ENCODE measurements at places on chromosomes 7 and 10.
A peak's percentile ranks its signal among the peaks of the same experiment; 100 is the strongest.

DNA sequence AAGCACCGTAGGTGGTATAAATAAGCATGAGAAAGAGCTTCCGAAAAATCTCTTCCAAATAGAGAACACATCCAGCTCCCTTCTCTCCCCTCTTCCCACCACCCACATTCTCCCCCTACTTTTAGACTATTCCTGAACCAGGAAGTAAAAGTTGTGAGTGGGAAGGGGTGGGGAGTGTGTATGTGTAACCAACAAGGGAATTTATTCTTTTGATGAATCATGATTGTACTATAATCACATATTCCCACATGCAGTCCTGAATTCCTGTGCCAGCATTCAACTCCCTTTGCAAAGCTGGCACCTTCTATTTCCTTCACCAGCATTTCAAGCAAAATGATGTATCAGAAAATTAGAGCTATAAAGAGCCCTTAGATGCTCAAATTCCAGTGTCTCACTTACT is 230.6 kb upstream of the CHRM2 start:
- no peak for DNase-seq

GRCh38 chr10:102777711-102778453 is 34.1 kb downstream of the WBP1L start:
- DNase-seq, result no peak

- no peak for DNase-seq
These were observed 167.9 kb upstream of the ZMIZ1 start for GRCh38 chr10:78900715-78901430.

DNA sequence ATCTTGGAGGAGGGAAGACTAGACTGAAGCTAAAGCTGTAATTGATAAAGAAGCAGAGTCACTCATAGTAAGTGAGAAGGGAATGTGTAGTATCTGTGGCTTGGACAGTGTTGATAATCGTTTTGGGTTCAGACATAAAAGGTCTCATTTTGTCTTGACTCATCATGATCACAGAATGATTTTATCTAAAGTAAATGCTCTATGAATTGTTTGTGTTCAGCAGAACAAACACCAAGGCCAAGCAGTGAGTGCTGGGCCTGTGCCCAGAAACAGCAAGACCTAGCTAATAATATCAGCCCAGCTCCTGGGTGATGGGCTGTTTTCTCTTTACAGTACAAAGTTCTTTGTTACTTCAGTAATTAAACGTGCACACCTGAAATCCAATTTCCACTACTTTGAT is 26.7 kb upstream of the CD36 start:
- peak; percentile 20 for DNase-seq

- DNase-seq, result no peak
These were observed 79.5 kb downstream of the FAM185A start for GRCh38 chr7:102828286-102828685.

DNA sequence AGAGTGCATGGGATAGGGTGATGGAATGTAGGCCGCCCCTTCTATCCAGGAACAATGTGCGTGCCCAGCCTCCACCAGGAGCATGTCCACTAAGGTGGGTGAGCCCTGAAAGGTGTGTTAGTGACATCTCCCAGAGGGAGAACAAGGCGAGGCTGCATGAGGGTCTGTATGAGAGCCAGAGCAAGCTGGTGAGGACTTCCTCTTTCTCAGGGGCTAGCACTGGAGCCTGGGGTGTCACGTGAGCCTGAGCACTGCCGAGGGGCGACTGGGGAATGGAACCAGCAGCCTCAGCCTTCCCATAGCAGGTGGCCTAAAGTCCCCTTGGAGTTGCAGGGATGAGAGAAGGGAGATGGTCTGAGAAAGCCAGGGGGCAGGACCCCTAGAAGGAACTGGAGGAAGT is 156.3 kb upstream of the COBL start:
- DNase-seq, result no peak

GRCh38 chr10:4691776-4692175 is 134.2 kb upstream of the AKR1E2 start:
- DNase-seq, result peak; percentile 37

GRCh38 chr10:131246089-131246488 is 65.4 kb downstream of the TCERG1L start:
- no peak for DNase-seq

- no peak for DNase-seq
These were observed 266.3 kb downstream of the KCND2 start for GRCh38 chr7:120539321-120539720.

DNA sequence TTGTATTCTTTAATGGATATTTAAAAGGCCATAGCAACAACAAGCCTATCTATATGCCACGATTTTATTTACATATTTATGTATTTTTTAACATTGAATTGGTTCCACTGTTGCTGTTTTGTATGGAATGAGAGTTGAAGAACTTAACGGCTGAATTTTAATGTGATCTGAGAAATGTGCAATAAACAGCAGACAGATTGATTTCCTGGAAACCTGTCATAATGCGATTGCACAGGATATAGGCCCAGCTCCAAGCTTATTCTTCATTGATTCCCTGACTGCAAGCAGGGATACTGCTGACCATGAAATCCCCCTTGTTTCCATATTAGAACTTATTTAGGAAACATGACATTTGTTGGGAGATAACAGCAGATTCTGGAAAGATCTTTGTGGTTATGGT is 195.6 kb downstream of the KCND2 start:
- DNase-seq, result no peak

GRCh38 chr7:105173586-105173985 is 159.6 kb downstream of the KMT2E start:
- DNase-seq, result no peak

DNA sequence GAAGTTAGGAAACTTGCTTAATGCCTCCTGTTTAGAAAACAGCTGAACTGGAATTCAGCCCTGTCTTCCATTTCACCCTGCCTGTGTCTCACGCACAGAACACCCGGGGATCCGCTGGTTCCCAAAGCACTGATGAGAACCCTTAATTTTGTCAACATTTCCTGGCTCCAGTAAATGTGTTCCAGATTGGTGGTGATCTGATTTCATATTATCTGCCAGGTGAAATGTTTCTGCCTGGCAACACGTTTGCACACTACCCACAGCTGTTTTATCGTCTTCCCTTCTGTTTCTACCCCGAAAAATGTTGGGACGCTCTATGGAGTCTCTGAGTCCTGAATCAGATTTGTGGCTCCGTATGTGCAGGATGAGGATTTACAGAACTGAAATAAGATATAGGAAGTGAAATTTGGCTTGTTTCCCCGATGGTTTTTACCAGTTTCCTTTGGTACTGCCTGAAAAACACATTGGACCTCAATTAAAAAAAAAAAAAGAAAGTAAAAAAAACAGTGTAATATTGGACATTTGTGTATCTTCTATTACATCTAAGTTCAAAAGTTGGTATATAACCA is 29.0 kb downstream of the MRC1 start:
- DNase-seq, result no peak

GRCh38 chr7:156610601-156611000 is 30.0 kb upstream of the RNF32 start:
- no peak for DNase-seq

- DNase-seq, result peak; percentile 50
These were observed 87.5 kb downstream of the UBE2H start for GRCh38 chr7:129865093-129865924.

DNA sequence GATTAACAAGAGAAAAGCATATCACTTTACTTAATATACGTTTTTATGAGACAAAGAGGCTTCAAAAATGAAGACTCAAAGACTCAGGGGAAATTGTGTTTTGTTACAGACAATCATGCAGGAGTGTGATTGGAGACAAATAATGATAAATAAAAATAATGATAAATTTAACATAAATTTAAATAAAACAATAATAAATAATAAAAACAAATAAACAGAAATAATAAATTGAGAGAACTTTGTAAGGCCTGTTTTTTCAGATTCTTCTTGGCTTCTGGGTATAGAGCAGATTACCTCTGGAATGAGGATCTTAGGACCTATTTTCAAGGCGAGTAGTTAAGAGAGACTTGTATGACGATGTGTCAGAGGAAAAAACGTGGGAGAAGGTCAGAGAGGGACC is 271.4 kb upstream of the POT1 start:
- DNase-seq, result no peak

GRCh38 chr10:121085367-121085766 is 234.2 kb downstream of the WDR11 start:
- DNase-seq, result no peak

GRCh38 chr10:54133203-54133602 is 667.8 kb downstream of the PCDH15 start:
- DNase-seq, result no peak

DNA sequence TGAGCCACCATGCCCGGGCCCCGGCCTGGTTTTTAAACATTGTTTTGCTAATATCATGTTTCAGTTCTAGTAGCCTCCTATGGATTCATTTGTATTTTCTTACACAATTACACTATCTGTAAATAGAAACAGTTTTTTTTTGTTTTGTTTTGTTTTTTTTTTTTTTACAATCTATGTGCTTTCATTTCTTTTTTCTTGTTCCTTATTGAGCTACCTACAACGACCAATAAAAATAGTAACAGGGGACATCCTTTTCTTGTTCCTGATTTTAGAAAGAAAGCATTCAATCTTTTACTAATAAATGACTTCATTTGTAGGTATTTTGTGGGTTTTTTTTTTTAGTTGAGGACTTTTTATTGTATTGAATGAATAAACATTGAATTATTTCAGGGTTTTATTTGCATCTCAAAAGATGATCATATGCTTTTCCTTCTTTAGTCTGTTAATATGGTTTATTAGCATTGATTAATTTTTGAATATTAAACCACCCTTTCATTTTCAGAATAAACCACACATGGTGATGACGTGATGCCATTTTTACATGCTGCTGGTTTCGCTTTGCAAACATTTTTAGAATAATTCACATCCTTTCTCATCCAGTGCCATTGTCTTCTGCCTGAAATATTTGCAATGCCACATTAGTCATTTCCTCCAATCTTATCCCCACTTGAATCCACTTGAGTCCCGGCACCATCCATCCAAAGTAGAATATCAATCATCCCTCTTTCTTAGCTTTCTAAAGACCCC is 18.1 kb upstream of the AKR1E2 start:
- DNase-seq, result peak; percentile 83

DNA sequence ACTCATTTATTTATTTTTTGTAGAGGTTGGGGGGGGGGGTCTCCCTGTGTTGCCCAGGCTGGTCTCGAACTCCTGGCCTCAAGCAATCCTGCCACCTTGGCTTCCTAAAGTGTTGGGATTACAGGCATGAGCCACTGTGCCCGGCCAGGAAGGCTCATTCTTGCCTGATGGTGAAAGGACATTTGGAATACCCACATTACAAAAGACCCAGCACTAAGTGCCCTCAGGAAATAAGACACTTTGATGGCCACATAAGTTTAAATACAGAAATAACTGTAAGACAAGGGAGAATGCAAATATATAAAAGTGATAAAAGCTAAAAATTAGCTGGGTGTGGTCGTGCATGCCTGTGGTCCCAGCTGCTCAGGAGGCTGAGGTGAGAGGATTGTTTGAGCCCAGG is 8.0 kb upstream of the SERPINE1 start:
- no peak for DNase-seq

GRCh38 chr10:120499883-120500282 is 42.9 kb downstream of the PLPP4 start:
- DNase-seq, result no peak

DNA sequence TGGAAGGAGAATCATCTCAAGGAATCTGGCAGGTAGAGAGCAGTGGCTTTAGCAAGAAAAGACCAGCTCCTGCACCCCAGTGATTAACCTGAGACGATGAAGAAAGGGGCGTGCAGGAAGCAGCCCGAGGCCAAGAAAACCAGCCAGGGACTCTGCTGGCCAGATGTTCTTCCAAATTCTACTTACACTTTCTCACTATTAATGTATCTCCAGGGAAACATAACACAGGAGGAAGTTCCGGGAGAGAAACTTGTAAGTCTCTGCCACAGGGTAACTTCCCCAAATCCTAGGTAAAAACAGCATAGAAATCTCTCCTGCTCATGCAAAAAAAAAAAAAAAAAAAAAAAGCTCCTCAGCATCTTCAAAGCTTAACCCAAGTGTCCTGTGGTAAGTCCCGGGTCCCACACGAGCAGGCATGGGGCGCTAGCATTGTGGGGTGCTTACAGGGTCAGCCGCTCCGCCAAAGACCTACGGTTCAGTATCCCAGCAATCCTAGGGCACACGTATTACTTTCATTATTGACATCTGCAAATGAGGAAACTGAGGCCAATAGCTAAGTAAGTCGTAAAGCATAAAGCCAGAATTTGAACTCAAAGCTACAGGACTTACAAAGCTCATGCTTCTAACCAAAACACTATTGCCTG is 97.2 kb upstream of the GNA12 start:
- no peak for DNase-seq

- no peak for DNase-seq
These were observed 332.1 kb downstream of the WDR11 start for GRCh38 chr10:121183236-121183635.

GRCh38 chr10:62534031-62534430 is 159.9 kb downstream of the ZNF365 start:
- DNase-seq, result no peak

DNA sequence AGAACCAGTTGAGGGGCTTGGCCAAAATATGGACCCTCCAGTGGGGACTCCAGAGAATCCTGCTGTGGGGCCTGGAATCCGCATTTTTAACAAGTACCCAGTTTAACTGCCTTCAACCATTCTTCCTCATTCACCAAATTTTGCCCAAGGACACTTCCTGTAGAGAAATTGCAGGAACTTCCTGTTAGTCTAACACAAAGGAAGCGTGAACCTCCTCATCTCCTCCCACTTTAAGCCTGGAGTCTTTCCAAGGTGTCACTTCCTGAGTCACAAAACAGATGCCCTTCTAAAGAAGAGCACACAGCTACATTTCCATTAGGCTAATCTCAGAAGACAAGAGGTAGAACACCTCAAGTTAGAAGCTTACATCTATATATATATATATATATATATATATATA is 188.4 kb downstream of the PPP1R17 start:
- DNase-seq, result peak; percentile 25

GRCh38 chr10:77741746-77742145 is 104.1 kb upstream of the KCNMA1 start:
- no peak for DNase-seq

DNA sequence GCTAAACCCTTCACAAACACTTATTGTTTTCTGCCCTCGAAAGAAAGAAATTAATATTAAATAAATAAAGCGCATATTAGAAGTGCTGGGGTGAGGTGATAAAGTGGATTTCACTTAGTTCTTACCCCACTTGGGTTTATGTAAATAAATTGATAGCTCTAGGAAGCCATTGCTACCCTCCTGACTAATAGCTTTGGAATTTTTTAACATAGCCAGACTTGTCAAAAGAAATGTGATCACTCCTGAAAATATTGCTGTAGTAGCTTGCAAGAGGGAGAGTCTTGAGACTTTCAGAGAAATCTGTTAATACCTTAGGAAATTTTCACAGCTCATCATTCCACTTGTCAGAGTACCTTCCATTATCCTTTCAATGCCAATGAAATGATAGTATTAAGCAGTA is 7.6 kb downstream of the ARL5B start:
- peak; percentile 64 for DNase-seq

DNA sequence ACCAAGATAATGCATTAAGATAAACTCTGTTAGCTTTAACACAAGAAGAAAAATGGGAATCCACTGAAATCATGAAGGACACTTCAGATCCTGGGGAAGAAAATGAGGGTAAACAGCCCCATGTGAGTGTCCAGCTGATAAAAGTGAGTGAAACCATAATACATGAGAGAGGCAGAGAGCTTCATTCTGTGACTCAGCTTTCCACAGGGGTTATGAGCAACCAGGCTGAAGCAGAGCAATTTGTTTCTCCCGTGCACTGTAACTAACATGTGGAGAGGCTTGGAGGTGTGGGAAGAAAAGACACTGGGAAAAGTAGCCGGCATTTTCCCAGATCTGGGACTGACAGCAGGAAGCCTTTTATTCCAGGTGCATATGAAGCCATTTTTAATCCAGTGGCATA is 971.7 kb downstream of the ANKRD7 start:
- DNase-seq, result no peak
